ENCODE measurements at places on chromosomes 1 and 21.

DNA sequence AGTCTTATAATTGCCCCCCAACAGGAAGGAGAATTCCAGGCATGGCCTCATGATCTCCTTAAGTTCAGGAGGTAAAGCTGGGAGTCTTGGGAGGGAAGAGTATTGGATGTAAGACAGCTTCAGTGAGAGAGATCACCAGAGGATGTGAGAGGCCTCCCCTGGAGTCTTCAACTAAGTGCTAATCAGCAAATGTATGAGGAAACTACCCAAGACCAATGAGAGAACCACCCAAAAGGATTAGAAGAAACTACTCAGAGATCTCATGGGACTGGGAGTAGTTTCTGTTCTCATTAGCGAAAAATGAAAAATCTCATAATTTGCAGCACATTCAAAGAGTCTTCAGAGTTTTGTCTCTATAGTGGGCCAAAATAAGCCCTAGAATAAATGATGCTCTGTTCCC, 36.6 kb upstream of the WNT2B start:
- DNase-seq = no peak

DNA sequence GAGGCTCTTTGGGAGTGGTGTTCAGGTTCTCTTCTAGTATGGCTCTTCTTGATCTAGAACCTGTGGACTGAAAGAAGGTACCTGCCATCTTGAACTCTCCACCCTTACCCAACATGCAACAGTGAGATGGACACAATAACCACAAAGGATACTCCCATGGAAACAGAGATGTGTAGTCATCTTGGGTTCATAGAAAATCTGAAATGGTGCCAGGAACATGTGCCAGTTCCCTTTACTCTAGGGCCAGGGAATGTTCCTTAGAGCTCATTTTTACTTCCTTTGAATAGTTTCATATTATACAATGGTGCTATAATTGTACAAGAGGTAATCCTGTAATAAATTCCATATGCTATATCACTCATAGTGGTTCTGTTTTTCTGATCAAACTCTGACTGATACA, 13.2 kb upstream of the SCYL3 start:
- peak; percentile 80 for DNase-seq

DNA sequence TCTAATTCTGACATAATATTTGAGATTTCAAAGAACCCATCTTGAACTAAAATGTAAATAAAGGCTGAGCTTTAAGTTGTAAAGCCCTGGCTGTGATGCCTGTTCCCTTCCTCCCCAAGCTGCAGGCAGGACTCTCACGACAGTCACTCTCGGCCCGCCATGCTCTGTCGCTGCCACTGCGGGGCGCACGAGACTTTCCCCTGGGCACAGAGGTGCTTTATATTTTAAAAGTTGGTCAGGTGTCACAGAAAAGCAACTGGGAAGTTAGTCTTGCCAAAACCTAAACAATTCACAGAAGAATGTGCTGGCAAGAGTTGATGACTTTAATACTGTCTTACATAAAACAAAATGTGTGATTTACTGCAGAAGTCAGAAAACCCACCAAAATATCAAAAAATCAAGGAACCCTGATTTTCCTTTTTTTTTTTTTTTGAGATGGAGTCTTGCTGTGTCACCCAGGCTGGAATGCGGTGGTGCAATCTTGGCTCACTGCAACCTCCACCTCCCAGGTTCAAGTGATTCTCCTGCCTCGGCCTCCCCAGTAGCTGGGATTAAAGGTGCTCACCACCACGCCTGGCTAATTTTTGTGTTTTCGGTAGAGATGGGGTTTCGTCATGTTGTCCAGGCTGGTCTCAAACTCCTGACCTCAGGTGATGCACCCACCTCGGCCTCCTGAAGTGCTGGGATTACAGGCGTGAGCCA, 10.7 kb downstream of the LRRC47 start:
- no peak for DNase-seq

DNA sequence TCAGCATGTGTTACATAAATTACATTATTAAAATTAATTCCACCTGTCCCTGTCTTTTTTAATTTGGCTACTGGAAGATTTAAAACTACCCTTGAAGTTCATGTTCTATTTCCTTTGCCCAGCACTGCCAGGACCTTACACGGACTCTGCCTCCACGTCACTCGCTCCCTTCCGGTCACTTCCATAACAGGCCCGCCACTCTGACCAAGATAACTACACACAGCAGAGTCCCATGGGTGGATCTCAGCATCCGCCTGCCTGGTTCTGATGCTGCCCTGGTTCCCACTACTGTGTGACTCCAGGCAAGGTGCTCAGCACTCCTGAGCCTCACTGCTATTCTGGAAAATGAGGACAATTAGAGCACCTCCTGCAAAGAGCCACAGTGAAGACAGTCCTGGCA, 153.3 kb upstream of the ERG start:
- no peak for DNase-seq
